ENCODE measurements at places on chromosomes 3 and 15. TPM values are rescaled to one million over a fixed set of nuclear protein-coding genes. Genes with fewer than 3 reads are reported as not detected.
A peak's percentile ranks its signal among the peaks of the same experiment; 100 is the strongest.

TRAIP gene
- total RNA-seq = 3.6 TPM

COL6A5 gene
- total RNA-seq = not detected

KCNH8 gene
- total RNA-seq = 2.3 TPM

FOXL2 gene
- 0.26 TPM for total RNA-seq

MYL3 gene
- not detected for total RNA-seq

ENTPD3 gene
- 17.1 TPM for total RNA-seq

ATP6V1A gene
- 31.3 TPM for total RNA-seq

TMCC1 gene
- total RNA-seq = 10.1 TPM

GOLGA6D gene
- not detected for total RNA-seq

UNC45A gene
- 42.8 TPM for total RNA-seq

DNA sequence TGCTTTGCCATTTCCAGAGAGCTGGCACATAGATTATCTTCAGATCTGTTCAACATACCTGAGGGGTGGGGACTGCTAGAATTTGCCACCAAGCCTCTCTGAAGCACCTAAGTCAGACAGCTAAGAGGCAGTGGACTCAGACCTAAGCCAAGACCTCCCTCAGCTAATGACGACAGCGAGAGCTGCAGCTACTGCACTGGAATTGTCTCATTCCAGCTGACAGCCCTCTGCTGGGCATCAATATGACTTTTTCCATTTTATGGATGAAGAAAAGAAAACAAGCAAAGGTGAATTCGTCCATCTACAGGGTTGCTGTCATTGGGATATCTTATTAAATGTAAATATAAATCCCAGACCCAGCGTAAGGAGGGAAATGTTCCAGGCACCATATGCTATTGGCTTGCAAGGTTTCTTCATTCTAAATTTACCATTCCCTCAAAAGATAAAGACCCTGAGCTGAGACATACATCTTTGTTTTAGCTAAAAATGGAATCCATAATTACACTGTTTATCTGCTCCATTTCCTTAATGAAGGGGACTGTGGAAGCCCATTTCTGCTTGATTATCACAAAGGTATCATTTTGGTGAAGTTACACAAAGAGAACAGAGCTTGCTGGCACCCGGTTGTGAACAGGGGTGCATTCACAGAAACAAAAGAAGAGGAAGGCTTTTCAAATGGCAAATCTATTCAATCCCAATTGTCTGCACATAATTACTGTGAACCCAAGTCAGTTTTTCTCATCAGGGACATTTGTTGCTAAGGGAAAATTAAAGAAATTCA, 85.5 kb upstream of the LRTM1 start:
- no peaks in the 10 kb centered on the region for H3K36me3 ChIP-seq
- no peak for DNase-seq
- no peaks in the 10 kb centered on the region for H3K4me1 ChIP-seq
- no peak overlapping the region for H3K4me3 ChIP-seq
- no peaks in the 10 kb centered on the region for H3K27me3 ChIP-seq

DNA sequence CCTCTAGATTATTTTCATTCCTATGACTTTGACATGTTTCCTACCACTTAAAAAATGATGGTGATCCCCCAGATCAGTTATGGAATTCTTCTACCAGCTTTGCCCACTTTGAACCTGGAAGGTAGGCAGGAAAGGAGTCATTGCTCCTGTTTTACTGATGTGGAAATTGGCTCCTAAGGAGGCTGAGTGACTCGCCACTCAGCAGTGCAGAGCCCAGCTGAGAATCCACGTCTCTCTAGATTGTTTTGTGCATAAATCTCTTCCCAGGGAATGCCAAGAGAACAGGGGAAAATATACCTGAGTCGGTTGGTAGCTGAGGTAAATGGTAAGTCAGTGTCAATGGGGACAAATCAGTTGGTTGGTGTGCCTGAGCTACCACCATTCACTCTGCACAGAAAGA, 4.7 kb downstream of the LTF start:
- DNase-seq = no peak
- no peaks in the 10 kb centered on the region for H3K27me3 ChIP-seq
- H3K4me1 ChIP-seq = peaks cover 2% of the 10 kb centered on the region
- no peak overlapping the region for H3K27ac ChIP-seq
- no peak overlapping the region for H3K4me3 ChIP-seq

GRCh38 chr3:6421666-6422445, 439.1 kb upstream of the GRM7 start:
- no peaks in the 10 kb centered on the region for H3K4me1 ChIP-seq
- no peaks in the 10 kb centered on the region for H3K27me3 ChIP-seq
- H3K4me3 ChIP-seq = no peak overlapping the region
- DNase-seq = no peak
- no peaks in the 10 kb centered on the region for H3K36me3 ChIP-seq
- no peak overlapping the region for H3K27ac ChIP-seq

GRCh38 chr3:46856576-46857471, 6.4 kb downstream of the MYL3 start:
- no peaks in the 10 kb centered on the region for H3K36me3 ChIP-seq
- no peak overlapping the region for H3K27ac ChIP-seq
- peak; percentile 5 for DNase-seq
- H3K27me3 ChIP-seq = no peaks in the 10 kb centered on the region

GRCh38 chr3:196332168-196332567, 6.0 kb downstream of the TM4SF19 start:
- H3K36me3 ChIP-seq = no peaks in the 10 kb centered on the region
- H3K4me3 ChIP-seq = no peak overlapping the region
- no peak overlapping the region for H3K27ac ChIP-seq
- peaks cover 11% of the 10 kb centered on the region for H3K4me1 ChIP-seq
- DNase-seq = no peak

- H3K36me3 ChIP-seq = no peaks in the 10 kb centered on the region
- no peak overlapping the region for H3K4me3 ChIP-seq
- H3K4me1 ChIP-seq = no peaks in the 10 kb centered on the region
- no peaks in the 10 kb centered on the region for H3K27me3 ChIP-seq
- no peak overlapping the region for H3K27ac ChIP-seq
Observed at GRCh38 chr3:27585429-27585828, 101.2 kb upstream of the SLC4A7 start.

GRCh38 chr15:101563176-101563796, 73.8 kb upstream of the PCSK6 start:
- no peaks in the 10 kb centered on the region for H3K4me1 ChIP-seq
- no peaks in the 10 kb centered on the region for H3K27me3 ChIP-seq
- no peak overlapping the region for H3K27ac ChIP-seq
- H3K4me3 ChIP-seq = no peak overlapping the region

GRCh38 chr3:99393961-99394360, 244.4 kb upstream of the COL8A1 start:
- no peak overlapping the region for H3K4me3 ChIP-seq
- no peak for DNase-seq
- H3K4me1 ChIP-seq = no peaks in the 10 kb centered on the region
- H3K36me3 ChIP-seq = no peaks in the 10 kb centered on the region
- H3K27ac ChIP-seq = no peak overlapping the region

DNA sequence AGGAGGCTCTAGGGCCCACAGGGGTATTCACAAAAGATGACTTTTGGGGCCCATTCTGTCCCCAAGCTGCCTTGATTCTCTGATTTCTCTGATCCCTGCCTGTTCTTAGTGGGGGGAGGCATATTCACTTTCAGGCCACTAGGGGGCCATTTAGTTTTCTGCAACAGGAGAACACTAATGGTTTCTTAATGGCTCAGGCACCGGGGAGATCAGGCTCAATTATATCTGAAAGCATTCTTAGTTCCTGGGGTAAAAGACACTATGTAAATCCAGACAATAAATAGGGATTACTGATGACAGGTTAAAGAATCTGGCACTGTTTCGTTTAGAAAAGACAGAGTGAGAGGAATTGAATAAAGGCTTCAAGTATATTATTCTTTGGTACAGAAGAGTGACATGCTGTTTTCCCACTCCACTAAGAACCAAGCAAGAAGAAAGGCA, 2.5 kb upstream of the INAFM2 start:
- no peak overlapping the region for H3K27ac ChIP-seq
- DNase-seq = peak; percentile 79
- no peaks in the 10 kb centered on the region for H3K36me3 ChIP-seq
- no peaks in the 10 kb centered on the region for H3K27me3 ChIP-seq
- H3K4me1 ChIP-seq = peaks cover 37% of the 10 kb centered on the region

DNA sequence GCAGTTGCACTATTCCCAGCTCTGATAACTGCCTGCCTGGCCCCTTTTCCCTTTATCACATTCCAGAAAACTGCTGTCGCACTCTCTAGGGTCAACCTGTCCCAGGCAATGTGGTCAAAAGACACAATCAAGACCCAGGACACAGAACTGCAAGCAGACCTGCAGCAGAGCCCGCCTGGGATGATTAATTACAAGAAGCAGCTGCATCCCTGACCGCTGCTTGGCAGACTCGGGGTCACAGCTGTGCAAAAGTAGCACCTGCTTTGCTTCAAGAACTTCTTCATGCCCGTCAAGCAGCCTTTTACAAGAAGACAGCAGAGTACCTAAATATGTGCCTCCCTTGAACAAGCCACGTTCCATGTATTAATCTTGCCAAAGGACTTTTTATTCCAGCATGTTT, 120.0 kb upstream of the ST8SIA2 start:
- DNase-seq = no peak
- H3K4me1 ChIP-seq = no peaks in the 10 kb centered on the region
- no peak overlapping the region for H3K27ac ChIP-seq
- H3K4me3 ChIP-seq = no peak overlapping the region
- H3K27me3 ChIP-seq = no peaks in the 10 kb centered on the region

- no peaks in the 10 kb centered on the region for H3K27me3 ChIP-seq
- H3K4me1 ChIP-seq = no peaks in the 10 kb centered on the region
- DNase-seq = no peak
- no peaks in the 10 kb centered on the region for H3K36me3 ChIP-seq
- no peak overlapping the region for H3K4me3 ChIP-seq
Observed at GRCh38 chr3:117532268-117532667, 822.7 kb downstream of the TUSC7 start.

- H3K27me3 ChIP-seq = no peaks in the 10 kb centered on the region
- no peak for DNase-seq
- no peaks in the 10 kb centered on the region for H3K36me3 ChIP-seq
- no peak overlapping the region for H3K27ac ChIP-seq
- no peaks in the 10 kb centered on the region for H3K4me1 ChIP-seq
Observed at GRCh38 chr15:25890529-25890928, 27.4 kb upstream of the ATP10A start.

All from body of pancreas (tissue), 4 donors.